ENCODE measurements at places on chromosomes 7 and 10. TPM values are rescaled to one million over a fixed set of nuclear protein-coding genes. Genes with fewer than 3 reads are reported as not detected.

Gene ERCC6
- 4.3 TPM for total RNA-seq

Gene CPA4
- total RNA-seq = 11.6 TPM

Gene ARL5B
- total RNA-seq = 15.2 TPM

Gene PRLHR
- total RNA-seq = not detected

Gene CDK1
- 148 TPM for total RNA-seq

Gene SPAM1
- not detected for total RNA-seq

Gene CAV2
- total RNA-seq = 199 TPM

Gene FZD8
- 26.5 TPM for total RNA-seq

Gene PAPOLB
- total RNA-seq = not detected

Gene ABCB1
- 9.0 TPM for total RNA-seq

Measured in Caki2 (cell line).